ENCODE measurements at places on chromosomes 3 and 15.

- no peak for DNase-seq
Measured at GRCh38 chr3:41244620-41245336, 45.5 kb downstream of the CTNNB1 start.

DNA sequence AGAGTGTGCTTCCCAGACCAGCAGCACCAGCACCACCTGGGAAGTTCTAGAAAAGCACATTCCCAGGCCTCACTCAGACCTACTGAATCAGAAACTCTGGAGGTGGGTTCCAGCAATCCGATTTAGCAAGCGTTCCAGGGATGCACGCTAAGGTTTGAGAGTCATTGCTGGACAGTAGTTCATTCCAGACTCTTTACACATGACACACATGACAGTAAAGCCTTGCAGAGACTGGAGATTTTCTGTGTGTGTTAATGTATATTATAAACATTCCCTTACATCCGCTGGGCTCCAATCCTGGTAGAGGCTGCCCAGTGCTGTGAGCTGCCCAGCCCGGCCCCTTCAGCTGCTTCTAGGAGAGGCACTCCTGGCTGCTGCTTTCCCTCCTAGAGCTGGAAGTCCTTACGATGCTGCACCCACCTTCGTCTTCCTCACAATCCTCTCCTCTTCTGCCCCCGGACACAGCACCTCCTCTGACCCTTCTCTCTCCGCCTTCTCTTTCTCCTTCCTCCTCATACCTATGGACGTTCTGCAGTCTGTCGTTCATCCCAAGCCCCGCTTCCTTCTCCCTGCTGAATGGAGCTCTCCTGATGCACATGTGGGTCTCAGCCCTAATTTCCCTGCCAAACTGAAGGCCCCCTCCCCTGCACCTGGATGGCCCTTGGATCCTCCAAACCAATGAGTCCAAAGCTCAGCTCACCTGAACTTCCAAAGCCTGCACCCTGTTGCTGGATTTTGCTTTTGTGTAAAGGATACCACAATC, 44.4 kb downstream of the ITGA11 start:
- no peak for DNase-seq

- no peak for DNase-seq
Measured at GRCh38 chr3:146139586-146140110, 21.3 kb downstream of the PLOD2 start.

DNA sequence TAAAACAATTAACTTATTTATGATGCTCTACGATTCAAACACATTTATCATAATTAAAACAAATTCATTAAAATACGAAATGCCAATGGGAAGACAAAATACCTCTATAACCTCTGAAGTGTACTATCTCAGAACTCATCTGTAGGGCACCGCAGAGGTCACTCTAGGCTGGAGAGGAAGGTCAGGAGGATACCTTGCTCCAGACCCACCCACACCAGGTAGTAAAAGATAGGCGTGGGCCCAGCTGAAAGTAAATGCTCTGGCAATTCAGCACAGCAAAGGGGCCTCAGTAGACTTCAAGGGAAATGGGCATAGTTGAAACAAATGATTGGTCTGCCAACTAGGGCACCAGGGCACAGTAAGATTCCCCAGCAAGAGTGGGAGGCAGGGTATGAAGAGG, 26.0 kb upstream of the SPPL2A start:
- DNase-seq = no peak
